ENCODE measurements at places on chromosomes 6 and 20. TPM values are rescaled to one million over a fixed set of nuclear protein-coding genes. Genes with fewer than 3 reads are reported as not detected.

The ASIP gene
- polyA plus RNA-seq, result not detected

GRCh38 chr20:17543531-17544131 lies 12.5 kb upstream of the BFSP1 start:
- DNase-seq, result no peak

GRCh38 chr20:44965651-44966029 lies 672 bp upstream of the STK4 start:
- DNase-seq, result no peak

The NOP56 gene
- polyA plus RNA-seq, result 106 TPM

The FBXO30 gene
- polyA plus RNA-seq, result 1.5 TPM

GRCh38 chr6:99434702-99435530 lies 9.8 kb upstream of the PNISR start:
- no peak for DNase-seq

GRCh38 chr20:4763723-4764510 lies 42.2 kb downstream of the PRND start:
- no peak for DNase-seq

GRCh38 chr20:37463726-37464494 lies 57.1 kb upstream of the NNAT start:
- DNase-seq, result no peak

The TAP1 gene
- 396 TPM for polyA plus RNA-seq

DNA sequence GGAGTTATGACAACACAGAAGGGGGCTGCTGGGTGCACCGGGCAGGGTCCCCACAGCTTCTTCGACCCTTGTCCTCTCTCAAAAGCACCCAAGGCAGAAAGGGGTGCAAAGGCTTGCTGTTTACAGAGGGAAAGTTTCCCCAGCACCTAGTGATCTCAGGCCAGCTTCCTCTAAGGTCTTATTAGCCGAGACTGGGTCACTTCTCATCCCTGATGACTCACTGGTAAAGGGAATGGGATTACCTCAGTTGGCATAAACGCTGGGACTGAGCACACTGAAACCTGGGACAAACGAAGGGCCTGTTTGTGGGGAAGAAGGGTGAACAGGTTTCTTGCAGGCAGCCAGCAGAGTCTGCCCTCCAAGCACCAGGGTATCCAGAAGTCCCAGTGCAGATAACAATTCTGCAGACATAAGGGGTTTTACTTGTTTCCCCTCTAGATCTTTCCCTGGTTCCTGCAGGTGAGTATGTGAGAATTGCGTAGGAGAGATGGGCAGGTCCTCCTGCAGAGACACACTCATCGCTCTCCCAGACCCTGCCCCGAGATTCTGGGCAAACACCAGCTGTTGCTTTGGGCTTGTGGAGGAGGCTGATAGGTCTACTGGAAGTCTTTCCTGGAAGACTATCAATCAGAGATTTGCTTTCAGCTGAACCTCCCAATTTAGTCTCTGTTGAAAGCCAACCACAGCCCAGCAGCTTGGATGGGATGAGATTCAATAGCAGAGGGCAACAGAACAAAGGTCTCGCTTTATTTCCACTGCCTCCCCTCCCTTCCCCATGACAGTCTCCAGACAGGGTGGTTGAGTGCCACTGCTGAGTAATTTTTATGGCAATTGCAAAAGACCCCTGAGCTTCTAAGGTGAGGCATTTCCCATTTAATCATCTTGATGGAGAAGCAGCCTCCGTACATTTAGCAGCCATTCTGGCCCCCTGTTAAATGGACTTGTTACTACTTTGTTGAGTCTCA lies 25.7 kb downstream of the KCNG1 start:
- no peak for DNase-seq

DNA sequence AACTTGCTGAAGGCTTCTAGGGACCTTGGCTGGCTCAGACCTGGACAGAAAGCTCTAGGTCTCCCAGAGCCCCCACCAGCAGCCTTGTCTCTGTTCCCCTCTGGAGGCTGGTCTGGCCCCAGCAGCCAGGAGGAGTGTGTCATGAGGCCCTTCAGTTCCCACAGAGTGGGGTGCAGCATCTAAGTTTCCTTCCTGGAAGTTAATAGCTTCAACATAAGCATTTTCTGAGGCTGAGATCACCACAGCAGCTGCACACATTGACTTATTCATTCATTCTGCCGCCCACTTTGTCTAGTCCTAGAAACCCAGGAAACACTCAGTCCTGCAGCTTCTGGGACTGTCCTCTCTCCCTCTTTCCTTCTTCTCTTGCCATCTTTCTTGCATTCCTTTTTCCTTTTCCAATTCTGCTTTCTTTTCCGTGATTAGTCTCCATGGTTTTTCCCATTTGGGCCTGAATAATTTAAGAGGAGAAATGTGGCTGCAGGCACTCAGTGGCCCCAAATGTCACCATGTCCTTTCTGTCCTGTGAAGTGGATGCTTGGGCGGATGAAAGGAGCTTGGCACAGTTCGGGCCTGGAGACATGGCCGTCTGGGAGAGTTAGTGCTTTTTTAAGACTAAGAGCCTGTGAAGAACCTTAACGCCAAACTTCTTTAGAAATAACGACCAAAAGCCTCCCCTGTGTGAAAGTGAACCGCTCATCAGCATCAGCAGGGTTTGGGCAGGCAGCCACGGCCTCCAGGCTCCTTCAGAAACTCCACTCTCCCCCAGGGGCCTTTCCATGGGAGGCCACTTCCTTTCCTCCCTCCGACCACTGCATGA lies 31.0 kb upstream of the PCMTD2 start:
- DNase-seq, result no peak

DNA sequence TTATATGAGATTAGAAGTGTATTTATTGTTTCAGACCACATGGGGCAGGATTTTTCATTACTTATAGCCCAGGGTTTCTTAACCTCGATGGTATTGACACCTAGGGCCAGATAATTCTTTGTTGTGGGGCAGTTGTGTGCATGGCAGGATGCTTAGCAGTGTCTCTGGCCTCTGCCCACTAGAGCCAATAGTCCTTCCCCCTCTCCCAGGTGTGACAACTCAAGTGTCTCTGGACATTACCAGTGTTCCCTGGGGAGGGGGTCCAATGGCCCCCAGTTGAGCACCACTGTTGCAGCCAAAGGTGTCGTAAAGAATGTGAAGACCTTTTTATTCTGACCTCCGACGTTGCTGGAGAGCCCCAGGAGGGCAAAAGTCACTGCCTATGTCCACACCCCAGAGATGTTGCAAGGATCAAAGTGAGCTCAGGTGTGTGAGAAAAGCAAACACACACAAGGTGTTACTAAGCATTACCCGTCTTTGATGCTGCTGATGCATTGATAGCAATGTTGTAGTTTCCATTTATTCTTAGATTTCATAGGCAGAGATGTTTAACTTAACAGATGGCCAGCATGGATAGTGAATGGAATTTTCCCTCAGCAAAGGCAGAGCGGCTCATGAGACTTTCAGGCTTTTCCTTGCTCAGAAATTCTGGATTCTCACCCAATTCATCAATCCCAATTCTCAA lies 22.2 kb downstream of the BANF2 start:
- DNase-seq, result no peak

- no peak for DNase-seq
These were observed 323.6 kb downstream of the CD83 start for GRCh38 chr6:14440940-14441781.

DNA sequence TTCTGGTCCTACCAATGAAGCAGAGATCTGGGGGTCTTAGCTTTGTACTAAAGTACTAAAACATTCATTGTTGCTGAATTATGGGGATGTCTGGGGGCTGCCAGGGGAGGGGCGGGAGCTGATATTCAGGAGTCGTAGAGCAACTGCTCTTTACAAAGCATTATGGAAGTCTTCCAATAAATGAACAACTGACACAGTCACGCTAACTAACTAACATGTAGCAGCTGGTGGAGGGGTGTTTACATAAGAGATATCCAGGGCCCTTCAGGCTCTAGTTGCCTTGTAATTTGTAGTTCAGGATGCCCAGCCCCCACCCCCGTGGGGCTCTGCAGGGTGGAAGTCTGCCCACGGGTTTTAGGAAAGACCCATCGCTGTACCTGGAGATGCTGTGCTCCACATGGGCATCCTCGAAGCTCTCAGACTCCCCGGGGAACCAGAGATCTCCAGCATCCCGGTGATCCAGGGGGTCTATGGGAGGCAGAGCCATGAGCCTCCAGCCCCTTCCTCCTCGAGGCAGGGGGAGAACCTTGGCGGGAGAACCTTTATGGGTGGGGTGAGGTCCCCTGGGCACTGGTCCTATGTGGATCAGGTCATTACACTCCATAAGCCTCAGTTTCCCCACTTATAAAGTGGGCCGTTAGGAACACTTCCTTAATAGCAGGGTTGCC lies 3.4 kb downstream of the TREM2 start:
- DNase-seq, result no peak

- no peak for DNase-seq
These were observed 46.7 kb upstream of the SUPT3H start for GRCh38 chr6:45424451-45424861.

The SLC2A4RG gene
- polyA plus RNA-seq, result 7.8 TPM

Measured in CD8-positive, alpha-beta memory T cell (primary cell).